ENCODE measurements at places on chromosomes 12 and 14. TPM values are rescaled to one million over a fixed set of nuclear protein-coding genes. Genes with fewer than 3 reads are reported as not detected.

The A2M gene
- 1.2 TPM for total RNA-seq

The PRPH gene
- not detected for total RNA-seq

The LALBA gene
- total RNA-seq: not detected

The PALS1 gene
- 13.2 TPM for total RNA-seq

The PPP1R12A gene
- total RNA-seq: 97.7 TPM

The RITA1 gene
- total RNA-seq: 18.0 TPM

The BHLHE41 gene
- total RNA-seq: 1.1 TPM

Data from subcutaneous preadipocyte (primary cell).